Sciatic nerve (tissue), 2 donors: ENCODE measurements at places on chromosomes 7 and 10.

- DNase-seq, result no peak
These were observed 36.5 kb upstream of the DDX50 start for GRCh38 chr10:68864611-68865010.

- DNase-seq, result no peak
These were observed 23.2 kb upstream of the MTPN start for GRCh38 chr7:136000288-136000913.

GRCh38 chr7:126979722-126980121, 273.0 kb downstream of the GRM8 start:
- DNase-seq, result no peak

DNA sequence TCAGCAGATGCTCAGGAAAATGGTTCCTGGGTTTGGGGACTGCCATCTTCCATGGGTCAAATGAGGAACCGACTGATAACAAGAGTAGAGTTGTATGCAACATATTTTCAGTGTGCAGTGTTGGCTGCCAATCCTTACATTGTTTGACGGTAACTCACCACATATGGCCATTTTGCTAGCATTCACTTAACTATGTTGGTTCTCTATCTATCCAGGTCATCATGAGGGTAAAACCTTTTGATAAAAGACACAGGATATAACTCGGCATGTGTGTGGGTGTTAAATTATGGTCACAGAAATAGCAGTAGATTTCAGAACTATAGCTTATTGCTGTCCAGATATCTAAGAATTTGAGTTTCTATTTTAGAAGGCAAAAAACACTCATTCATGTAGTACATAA, 140.7 kb upstream of the AOAH start:
- no peak for DNase-seq

DNA sequence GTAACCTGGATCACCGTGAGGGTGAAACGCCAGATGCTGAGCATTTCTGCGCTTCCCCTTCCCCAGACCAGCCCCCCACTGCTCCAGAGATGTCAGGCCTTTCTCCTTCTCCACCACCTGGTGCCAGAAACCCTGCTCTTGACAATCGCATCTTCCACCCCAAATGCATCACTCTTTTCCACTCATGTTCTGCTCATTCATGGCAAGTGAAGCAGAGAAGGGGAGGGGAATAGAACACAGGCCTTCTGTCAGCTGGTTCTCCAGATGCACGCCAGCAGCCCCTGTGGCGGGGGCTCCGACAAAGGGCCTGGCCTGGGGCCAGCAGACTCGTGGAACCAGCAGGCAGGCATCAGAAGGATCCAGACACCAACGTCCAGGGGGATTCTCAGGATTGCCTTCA, 68.5 kb upstream of the SVIL start:
- no peak for DNase-seq

DNA sequence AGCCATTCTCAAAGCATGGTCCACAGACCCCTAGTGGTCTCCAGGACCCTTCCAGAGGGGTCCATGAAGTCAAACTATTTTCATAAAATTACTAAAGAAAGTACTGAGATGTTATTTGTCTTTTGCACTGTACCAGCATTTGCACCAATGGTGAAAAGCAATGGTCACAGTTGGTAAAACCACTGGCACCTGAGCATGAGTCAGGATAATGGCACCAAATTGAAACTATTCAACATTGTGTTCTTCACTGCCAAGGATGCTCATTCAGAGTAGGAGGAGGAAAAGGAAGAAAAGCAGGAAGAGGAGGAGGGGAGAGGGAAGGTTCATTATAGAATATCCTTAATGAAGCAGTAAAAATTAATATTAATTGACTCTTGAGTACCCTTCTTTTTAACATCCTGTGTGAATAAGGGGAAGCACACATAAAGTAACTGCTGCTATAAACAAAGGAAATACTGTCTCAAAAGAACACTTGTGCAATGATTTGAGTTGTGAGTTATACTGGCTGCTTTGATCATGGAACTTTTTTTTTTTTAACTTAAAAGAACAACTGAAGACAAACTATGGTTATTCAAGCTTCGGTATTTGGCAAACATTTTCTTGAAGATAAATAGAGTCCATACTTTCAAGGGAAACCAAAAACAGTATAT, 60.2 kb downstream of the MPP7 start:
- DNase-seq, result no peak
